Activated T-helper 1 cell treated with anti-CD3 and anti-CD28 coated beads, Interleukin-2, amount 50 U/mL, for 16 hours (primary cell): ENCODE measurements at places on chromosomes 4 and X.

DNA sequence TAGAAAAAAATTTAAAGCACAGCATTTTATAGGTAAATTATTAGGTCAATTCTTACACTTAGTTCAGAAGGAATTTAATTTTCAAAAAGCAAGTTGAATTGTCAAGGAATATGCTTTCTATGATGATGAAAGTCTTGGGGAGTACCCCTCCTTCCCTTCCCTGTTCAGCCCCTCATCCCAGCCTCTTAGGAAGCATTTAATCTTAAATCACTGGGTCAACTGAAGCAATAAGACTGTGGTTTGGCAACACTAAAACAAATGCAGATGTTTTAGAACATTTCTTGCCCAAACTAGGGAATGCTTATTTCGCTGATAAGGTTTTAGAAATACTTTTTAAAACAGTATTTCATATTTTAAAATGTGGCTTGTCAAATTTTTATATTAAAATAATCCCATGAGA lies 19.1 kb upstream of the ARSJ start:
- DNase-seq: no peak

DNA sequence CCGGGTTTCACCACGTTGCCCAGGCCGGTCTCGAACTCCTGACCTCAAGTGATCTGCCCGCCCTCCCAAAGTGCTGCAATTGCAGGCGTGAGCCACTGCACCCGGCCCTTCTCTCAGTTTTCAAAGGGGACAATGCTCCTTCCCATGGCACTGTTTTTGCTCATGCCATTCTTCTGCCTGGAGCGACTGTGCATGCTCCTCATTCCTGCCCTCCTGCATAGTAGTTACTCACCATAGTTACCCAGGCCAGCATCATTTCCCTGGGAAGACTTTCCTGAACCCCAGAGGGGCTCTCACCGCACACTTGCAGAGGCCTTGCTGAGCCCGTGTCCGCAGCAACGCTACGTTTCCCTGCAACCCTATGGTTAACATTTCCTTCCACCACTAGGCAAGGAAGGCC lies 3.3 kb upstream of the CXCL9 start:
- no peak for DNase-seq

DNA sequence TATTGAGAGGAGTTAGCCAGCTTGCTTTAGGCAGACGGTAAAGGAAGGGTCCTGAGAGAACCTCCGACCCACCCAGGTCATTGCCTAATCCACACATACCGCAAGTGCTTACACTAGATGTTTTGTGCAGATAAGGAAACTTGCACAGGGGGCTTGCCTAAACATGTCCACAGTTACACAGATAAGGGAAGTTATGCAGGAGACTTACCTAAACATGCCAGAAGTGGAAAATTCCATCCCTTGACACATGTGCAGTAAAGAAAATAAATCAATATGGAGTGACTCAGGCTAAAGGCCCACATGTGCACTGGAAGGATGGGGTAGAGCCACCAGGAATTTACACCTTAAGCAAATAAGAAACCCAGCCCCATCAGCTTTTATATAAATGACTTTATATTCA lies 232.8 kb upstream of the HDX start:
- DNase-seq: no peak

GRCh38 chrX:48068096-48068887 lies 3.1 kb downstream of the ZNF630 start:
- no peak for DNase-seq

DNA sequence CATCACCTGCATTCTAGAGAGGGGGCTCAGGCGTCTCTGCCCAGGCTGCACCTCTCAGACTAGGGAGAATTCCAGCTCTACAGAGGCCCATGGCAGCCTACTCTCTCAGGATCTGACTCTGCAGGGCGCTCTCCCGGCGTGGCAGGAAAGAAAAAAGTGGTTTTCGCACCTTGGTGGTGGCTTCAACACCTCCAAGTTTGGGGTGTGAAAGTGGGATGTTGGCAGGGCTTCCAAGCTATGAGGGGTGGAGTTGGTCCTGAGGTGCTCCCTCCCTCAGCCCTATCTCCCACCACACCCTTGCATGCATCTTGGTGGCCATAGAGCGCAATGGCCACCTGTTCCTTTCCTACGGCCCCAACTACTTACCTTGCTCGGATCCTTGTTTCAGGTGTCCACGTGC lies 166.5 kb downstream of the VSIG4 start:
- DNase-seq: no peak

GRCh38 chr4:155442267-155443105 lies 65.7 kb upstream of the MAP9 start:
- peak; percentile 6 for DNase-seq

- no peak for DNase-seq
Observed at GRCh38 chr4:55136634-55137033, 11.2 kb upstream of the KDR start.

- no peak for DNase-seq
Observed at GRCh38 chrX:20060961-20061748, 55.6 kb downstream of the MAP7D2 start.

DNA sequence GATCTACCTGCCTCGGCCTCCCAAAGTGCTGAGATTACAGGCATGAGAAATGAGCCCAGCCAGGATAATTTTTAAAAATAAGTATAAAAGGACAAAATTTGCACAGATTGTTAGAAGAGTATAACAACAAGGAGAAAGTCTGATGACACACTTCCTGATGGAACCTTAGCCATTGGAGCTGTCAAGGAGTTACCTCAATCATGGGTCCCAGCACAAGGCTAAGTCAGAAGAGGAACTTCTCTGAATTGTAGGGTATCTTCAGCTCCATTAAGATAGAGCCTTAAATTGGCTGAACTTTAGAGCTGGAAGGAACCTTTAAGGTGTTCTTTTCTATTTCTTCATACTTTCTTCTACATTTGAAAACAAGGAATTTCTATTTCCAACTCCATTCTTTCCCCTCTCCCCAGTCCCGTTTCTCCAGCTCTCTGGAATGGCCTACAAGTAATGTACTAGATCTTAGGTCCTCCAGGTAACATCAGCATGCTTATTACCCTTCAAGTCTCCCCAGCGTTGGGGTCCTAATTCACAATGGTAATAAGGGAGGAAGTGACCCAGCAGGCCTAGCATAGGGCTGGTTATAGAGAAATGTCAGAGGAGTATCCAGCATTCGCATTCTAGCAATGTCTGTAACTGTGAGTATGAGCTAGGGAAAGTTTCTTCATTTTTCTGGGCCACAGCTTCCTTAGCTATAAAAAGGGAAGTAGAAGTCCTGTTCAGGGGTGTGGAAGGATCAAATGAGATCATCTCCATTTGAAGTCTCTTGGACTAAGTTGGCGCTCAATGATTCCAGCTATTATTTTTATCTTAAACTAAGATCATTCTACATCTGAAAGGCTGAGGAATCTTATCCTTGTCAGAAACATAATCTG lies 18.5 kb upstream of the RBPJ start:
- DNase-seq: no peak

DNA sequence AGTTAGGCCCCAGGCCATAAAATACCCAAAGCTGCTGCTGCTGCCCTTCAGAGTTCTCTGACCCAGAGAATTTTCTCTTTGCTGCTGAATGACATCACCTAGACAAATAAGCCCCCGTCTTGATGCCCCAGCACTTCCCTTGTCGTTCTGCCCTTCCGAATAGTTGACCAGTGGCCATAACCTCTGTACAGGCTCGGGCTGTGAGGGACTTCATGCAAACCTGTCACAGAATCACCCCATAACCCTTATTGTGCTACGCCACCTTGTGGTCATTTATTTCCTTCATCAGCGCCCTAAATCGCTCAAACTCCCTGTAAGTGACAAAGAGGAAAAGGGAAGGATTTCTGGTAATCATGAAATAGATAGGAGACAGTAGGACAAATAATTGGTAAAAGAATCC lies 18.8 kb downstream of the SPACA5 start:
- DNase-seq: no peak

DNA sequence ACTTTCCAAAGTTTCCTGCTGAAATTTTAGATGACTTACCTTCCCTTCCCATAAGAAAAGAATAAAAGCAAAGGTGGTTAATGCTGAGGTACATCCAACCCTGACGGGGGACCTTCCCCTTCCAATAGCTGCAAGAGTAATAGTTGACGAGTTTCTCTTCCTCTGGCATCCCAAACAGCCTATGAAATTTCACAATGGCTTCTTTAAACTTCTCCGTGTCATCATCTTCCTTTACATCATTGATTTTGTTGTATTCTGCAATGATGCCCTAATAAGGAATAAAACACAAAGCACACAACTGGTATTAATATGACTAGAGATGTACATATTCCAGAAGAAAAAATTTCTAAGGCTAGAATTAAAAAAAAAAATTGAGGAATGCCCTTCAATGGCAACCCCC lies 76.6 kb downstream of the TBC1D9 start:
- DNase-seq: no peak

GRCh38 chr4:108175966-108176365 lies 7.2 kb upstream of the LEF1 start:
- no peak for DNase-seq

- no peak for DNase-seq
Observed at GRCh38 chr4:173448608-173449379, 49.9 kb upstream of the SCRG1 start.

DNA sequence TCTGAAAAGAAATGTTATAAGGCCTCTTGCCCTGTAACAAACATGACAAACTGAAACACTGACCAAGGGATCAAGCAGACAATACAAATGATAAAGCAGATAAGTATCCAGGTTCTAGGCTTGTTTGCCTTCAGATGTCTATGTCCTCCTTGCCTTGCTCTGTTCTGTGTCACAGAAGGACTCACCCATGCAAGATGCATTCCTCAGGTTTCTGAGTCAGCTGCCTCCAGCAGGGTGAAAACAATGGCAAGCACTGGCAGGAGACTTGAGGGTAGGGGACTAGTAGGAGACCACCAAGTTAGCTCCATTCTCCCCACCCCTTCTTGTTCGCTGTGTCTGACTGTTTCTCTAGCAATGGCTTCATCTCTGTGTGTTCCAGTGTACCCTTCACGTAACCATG lies 76.6 kb upstream of the CXXC4 start:
- DNase-seq: no peak

GRCh38 chr4:15005474-15006115 lies 3.3 kb downstream of the CPEB2 start:
- no peak for DNase-seq

- peak; percentile 52 for DNase-seq
Observed at GRCh38 chrX:80807992-80808735, 1.5 kb downstream of the BRWD3 start.

DNA sequence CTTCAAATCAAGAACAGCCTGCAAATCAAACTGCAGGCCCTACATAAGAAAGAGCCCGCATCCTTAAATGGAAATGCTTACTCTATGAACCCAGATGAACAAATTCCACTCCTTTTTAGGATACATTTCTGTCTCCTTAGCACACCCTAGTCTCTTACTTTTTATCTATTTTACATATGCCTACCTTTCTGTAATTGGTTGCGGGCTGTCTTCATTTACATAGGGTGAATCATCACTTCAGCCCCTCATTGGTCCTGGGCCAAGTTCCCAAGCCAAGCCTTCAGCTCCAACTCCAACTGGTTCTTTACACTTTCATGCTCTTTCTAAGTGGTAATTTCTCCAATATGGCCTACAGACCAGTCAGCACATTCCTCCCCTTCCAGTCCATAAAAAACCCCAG lies 219.3 kb downstream of the TRAM1L1 start:
- no peak for DNase-seq

- no peak for DNase-seq
Observed at GRCh38 chr4:18847249-18847890, 825.8 kb upstream of the LCORL start.

GRCh38 chr4:76784237-76784636 lies 113.7 kb downstream of the SOWAHB start:
- DNase-seq: no peak

- no peak for DNase-seq
Observed at GRCh38 chr4:88618782-88619485, 26.7 kb downstream of the HERC3 start.

DNA sequence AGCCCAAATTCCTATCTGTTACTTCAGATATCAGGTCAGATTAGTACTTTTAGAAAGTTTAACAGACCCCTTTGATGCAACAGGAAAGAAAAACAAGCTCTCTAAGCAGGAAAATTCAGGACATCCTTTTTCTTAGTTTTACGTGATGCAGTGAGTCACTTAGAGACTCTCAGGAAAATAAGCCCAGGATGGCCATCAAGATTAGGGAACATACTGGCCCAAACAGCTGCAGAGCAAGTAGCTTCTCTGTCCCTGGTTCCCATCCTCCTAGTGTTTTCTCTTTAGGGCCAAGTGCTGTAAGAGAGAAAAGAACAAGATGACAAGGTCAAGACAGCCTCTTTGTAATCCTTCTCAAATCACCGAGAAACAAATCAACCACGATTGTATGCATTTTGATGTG lies 219.1 kb downstream of the ZNF674 start:
- no peak for DNase-seq

- DNase-seq: no peak
Observed at GRCh38 chrX:40570346-40571093, 10.2 kb upstream of the ATP6AP2 start.

- no peak for DNase-seq
Observed at GRCh38 chrX:57902633-57903032, 7.6 kb downstream of the ZXDA start.

DNA sequence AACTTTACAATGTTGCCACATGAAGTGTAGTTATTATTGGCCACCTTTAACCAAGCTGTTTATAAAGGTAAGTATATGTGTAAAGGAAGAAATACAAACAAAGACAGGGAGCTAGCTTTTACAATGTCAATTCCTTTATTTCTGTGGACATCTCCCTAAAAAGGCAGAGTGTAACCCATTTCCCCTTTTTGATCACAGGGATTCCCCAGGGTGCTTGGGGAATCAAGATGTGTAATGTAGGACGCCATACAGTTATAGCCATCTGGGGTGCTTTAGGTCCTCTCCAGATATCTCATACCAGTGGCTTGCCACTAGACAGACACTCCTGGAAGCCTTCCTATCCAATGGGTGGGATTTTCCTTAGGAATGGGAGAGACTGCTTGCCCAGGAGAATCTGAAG lies 4.2 kb upstream of the CUL4B start:
- DNase-seq: no peak

DNA sequence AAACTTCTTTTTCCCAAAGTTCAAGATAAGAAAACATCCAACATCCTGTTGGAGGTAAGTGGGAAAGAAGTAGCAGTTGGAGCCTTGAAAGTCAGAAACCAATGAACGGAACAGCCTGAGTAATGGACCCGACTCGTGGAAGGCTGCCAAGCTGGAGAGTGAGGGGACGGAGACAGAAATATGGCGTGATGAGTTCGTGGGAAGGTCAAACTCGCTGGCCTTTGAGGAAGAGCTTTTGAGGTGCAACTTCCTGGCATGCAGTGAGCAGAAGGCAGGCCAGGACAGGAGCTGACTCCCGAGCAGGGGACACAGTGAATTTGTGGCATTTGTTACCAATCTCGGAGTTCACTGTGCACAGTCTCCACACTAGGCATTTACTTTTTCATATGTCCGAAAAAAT lies 1.0 kb upstream of the TRIML1 start:
- DNase-seq: no peak

GRCh38 chrX:39605183-39605582 lies 492.6 kb downstream of the BCOR start:
- no peak for DNase-seq
